SW 1271 (cell line): ENCODE measurements at places on chromosomes 16 and 17.

- DNase-seq: no peak
These were observed 2.8 kb downstream of the CFAP119 start for GRCh38 chr16:30758988-30759491.

GRCh38 chr17:66114609-66115008 lies 77.3 kb downstream of the CEP112 start:
- no peak for DNase-seq

DNA sequence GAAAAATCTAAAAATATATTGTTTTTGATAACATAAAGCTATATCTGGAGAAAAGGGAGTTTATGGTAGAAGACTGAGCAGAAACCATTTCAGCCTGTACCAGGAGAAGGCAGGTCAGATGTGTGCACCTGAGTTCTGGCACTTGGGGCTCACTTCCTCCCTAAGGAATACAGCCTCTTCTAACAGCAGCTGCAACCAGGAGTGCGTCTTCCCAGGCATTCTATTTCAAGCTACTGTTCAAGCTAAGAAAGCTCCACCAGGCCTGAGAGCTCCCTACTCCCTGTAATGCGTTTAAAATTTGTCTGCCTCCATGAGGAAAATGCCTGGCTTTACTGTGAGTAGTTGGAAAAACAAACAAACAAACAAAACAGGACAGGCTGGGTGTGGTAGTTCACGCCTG lies 96.1 kb downstream of the ZNF778 start:
- DNase-seq: no peak

GRCh38 chr16:21953541-21953902 lies 361 bp downstream of the UQCRC2 start:
- no peak for DNase-seq

- no peak for DNase-seq
These were observed 76.7 kb downstream of the HLF start for GRCh38 chr17:55341432-55341831.

GRCh38 chr16:79560318-79560717 lies 40.2 kb downstream of the MAF start:
- no peak for DNase-seq

- DNase-seq: no peak
These were observed 6.0 kb downstream of the HELZ start for GRCh38 chr17:67238991-67239390.

- DNase-seq: no peak
These were observed 72.6 kb downstream of the SDK2 start for GRCh38 chr17:73571511-73572130.

GRCh38 chr16:27840311-27841060 lies 223.0 kb downstream of the GSG1L start:
- DNase-seq: no peak
